ENCODE measurements at places on chromosomes 2 and 18.
A peak's percentile ranks its signal among the peaks of the same experiment; 100 is the strongest.

- DNase-seq = no peak
Observed at GRCh38 chr2:43160778-43161177, 65.6 kb downstream of the ZFP36L2 start.

GRCh38 chr18:12907258-12907925 is 23.4 kb upstream of the PTPN2 start:
- DNase-seq = no peak

- no peak for DNase-seq
Observed at GRCh38 chr2:225841314-225841713, 441.8 kb downstream of the NYAP2 start.

DNA sequence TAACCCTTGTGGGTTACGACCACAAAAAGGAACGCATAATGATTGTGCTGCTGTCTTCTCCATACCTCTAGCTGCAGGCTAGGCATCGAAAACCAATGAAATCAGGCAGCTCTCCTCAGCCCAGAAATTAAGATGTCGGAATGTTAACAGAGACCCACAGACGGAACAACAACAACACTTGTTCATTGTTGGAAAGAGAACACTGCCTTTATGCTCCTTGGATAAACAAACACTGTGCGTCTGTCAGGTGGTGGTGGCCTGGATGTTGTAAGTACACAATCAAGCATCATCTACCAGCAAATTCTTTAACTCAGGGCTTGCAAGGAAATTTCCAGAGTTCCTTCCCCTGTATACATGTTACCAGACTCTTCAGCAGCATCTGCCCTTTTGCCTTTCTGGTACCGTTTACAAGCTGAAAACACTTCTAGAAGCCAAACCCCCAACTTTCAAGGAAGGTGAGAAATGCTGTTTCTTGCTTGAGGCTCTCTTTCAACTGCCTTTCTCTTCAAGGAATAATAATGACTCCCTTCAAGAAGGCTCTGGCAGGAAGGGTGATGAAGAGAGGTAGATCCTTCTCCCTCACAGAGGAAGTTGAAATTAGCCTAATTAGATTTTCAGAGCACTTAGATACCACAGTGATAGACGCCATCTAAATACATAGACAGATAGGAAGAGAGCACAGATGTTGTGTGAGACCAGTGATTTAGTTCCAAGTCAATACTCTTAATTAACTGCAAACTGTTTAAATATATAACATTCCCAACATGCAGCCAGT is 332.7 kb downstream of the ZNF521 start:
- no peak for DNase-seq

GRCh38 chr18:37299471-37300304 is 265.9 kb downstream of the CELF4 start:
- peak; percentile 5 for DNase-seq

- DNase-seq = no peak
Observed at GRCh38 chr2:239327536-239328350, 73.1 kb downstream of the HDAC4 start.

DNA sequence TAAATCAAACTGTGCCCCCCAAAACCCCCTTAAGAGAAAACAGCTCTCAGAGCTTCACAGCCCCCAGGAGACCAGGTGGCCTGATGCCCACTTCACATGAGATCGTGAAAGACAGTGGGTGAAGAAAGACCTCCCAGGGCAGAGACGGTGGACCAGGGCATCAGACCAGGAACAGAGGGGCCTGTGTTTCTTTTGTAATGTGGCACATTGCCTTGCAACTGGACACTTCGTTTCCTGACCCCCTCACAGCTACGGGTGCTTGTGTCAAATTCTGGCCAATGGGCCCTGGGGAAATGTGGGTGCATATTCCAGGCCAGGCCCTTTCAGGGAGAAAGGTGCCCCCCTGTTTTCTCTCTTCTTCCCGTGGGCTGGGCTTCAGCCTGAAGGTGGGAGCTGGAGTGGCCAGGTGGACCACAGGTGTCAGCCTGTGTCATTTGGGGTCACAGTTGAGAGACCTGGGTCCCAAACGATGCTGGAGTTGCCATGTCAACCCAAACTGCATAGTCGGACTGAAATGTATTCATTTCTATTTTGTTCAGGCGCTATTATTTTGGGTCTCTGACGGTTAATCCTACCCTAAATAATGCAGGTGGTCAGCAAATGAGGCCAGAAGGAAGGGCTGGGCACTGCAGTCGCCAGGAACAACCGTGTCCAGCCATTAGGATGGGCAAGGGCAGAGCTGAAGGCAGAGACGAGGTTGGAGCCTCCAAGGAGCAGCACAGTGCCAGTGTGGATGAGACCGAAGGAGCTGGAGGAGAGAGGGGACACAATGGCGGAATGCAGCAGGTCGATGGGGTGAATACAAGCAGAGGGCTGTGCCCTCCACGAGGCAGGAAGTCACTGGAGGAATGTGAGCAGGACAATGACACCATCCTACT is 338.2 kb downstream of the EIPR1 start:
- no peak for DNase-seq

DNA sequence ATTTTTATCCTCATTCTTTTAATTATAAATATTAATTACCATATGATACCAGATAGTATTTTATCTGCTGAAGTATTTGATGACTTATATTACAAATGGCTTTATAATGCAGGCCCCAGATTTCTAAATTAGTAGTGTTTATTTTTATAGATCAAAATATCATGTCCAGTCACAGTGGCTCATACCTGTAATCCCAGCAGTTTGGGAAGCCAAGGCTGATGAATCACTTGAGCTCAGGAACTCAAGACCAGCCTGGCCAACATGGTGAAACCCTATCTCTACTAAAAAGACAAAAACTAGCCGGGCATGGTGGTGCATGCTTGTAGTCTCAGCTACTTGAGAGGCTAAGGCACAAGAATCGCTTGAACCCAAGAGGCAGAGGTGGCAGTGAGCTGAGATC is 100.1 kb upstream of the ARHGAP15 start:
- DNase-seq = no peak

GRCh38 chr18:55250768-55251173 is 291.5 kb upstream of the CCDC68 start:
- no peak for DNase-seq

DNA sequence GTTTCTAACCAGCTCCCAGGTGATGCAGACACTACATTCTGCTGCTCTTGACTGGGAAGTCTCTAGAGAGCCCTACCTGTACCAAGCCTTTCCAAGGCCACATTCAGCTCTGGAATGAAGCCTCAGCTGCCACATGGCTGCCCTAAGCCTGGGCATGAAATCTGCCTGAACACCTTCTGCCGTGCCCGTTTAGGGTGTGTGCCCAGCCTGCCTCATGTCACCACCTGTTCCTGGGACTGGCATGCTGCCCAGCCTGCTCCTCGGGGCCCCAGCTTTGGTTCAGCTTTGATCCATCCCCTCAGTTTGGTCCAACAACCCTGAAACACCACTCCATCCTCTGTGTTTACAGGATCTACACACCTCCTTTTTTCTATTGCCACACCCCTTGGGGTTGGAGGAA is 210.9 kb downstream of the L3MBTL4 start:
- DNase-seq = no peak

DNA sequence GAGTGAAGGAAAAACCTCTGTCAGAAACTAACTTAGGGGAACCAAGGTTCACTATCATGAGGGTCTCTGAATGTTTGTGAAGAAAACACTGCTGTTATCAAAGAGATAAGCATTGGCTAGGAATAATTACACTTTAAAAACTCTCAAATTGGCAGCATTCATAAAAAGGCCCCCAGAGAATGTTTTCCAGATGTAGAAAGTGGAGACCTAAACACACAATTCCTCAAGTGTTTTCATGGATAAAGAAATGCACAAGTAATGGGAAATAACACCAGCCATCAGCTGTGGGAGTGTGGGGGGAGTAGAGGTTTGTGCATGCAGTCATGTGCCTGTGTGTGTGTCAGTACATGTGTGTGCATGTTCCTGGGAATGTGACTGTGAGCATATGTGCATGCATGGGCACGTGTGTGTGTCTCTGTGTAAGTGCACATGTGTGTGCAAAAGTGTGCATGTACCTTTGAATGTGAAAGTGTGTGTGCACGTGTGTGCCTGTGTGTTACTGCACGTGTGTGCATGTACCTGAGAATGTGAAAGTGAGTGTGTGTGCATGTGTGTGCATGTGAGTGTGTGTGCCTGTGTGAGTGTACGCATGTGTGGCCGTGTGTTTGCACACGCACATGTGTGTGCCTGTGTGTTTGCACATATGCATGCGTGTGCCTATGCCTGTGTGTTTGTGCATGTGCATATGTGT is 854.3 kb upstream of the SALL3 start:
- no peak for DNase-seq

DNA sequence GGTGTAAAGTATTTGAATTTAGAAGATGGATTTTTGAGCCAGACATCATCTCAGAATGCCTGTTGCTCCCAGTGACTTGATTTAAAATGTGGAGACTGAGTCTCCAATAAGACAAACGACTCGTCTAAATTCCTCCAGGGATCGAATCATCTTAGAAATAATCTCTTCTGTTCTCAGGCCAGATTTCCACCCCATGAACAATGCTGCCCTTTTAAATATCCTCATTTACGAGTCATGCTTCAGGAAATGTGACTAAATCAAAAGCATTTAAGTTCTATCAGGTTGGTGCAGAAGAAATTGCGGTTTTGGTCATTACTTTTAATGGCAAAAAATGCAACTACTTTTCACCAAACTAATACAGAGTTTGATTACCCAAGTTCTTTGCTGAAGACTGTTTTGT is 684.6 kb upstream of the SOX11 start:
- DNase-seq = no peak

DNA sequence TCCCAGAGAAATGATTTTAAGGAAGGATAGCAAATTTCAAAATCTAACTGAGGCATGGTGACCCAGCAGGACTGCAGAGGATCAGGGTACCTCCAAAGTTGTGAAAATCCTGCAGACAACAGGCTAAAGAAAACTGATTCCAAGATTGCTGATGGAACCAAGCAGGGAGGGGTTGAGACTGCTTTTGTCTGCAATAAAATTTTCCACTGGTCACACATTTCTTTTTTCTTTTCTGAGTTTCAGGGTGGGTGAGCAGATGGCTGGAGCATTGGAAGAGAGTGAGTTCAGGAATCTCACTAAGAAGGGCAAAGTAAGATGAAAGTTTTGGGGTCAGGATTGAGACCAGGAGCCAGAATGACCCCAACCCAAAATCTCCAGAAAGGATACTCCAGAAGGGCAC is 321.0 kb downstream of the TNS1 start:
- no peak for DNase-seq

DNA sequence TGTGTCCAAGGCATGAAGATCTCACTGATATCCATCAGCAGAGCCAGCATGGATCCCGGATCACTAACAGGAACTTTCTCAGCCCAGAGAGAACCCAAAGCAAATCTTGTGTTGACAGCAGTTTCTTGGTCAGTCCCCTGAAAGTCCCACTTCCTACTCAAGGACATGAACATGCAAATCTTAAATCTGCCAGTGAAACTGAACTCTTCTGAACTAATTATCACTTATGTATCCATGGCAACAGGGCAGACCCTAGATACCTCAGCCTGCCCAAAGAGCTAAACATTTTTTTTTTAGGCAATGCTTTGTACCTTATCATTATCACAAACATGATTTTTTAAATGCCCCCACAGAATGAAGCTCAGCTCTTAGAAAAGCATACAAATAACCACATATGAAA is 127.8 kb upstream of the DDX18 start:
- no peak for DNase-seq

DNA sequence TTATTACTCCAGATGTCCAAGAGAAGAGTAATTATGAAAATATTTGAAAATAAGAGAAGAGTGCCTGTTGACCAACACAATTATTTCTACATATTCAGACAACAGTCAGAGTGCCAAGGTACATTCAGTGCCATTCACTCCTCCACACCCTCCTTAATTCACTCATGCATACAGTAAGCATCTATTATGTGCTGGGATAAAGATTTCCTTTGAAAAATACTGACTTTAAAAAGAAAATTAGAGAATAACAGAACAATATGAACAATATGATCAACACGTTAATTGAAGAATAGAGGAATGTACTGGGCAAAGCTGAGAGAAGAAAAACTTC is 203.6 kb downstream of the L3MBTL4 start:
- DNase-seq = no peak

GRCh38 chr18:76986406-76986805 is 146.2 kb downstream of the MBP start:
- DNase-seq = no peak

GRCh38 chr2:54428108-54428831 is 27.9 kb upstream of the SPTBN1 start:
- no peak for DNase-seq

GRCh38 chr2:30040147-30040546 is 106.7 kb upstream of the YPEL5 start:
- no peak for DNase-seq

GRCh38 chr18:78130232-78131195 is 849.1 kb upstream of the SALL3 start:
- DNase-seq = no peak

- DNase-seq = no peak
Observed at GRCh38 chr2:168348076-168348475, 100.7 kb upstream of the STK39 start.

- DNase-seq = no peak
Observed at GRCh38 chr18:60406721-60407120, 34.1 kb upstream of the MC4R start.

GRCh38 chr18:79272916-79273315 is 122.8 kb upstream of the NFATC1 start:
- no peak for DNase-seq

- DNase-seq = no peak
Observed at GRCh38 chr18:62335494-62335893, 10.4 kb downstream of the TNFRSF11A start.

GRCh38 chr2:26980971-26981370 is 10.5 kb downstream of the MAPRE3 start:
- no peak for DNase-seq

- DNase-seq = no peak
Observed at GRCh38 chr2:60148716-60149115, 404.7 kb downstream of the BCL11A start.

DNA sequence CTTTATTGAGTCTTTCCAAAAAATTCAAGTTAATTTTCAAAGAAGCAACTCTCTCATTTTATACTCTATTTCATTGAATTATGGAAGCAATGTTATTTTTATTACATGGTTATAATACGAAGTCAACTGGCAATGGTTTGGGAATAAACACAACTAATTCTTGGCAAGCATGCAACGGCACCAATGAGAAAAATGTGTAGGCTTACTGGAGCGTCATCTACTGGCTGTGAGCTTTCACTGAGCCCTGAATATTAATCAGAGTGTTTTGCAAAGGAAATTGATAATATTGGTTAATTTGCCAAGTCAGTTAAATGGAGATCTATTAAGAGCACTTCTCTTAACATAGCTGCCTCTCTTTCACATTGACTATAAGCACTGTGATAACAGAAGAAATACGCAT is 163.9 kb downstream of the IKZF2 start:
- DNase-seq = no peak

DNA sequence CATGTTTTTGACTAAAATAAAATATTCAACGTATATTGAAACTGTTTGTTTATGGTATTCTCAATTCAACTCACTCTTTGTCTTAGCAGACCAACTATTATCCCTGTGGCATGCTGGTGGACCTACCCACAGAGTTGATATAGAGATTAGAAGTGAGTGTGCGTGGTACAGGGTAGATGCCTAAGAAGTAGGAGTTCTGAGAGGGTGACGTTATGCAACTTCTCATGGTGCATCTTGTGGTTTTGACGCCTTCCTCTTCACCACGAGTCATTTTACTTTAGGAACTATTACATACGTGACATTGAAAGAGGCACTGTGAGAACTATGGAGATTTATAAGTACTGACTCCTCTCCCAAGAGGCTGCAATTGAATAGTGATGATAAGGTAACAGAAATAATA is 26.6 kb upstream of the NAPG start:
- no peak for DNase-seq

Measured in hematopoietic multipotent progenitor cell treated with erythropoietin and hydrocortisone succinate and interleukin-3 and kit ligand, for 15 days (in vitro differentiated cells).